ENCODE measurements at places on chromosomes 13 and 19. TPM values are rescaled to one million over a fixed set of nuclear protein-coding genes. Genes with fewer than 3 reads are reported as not detected.

GRCh38 chr19:10110076-10110971 is 1.2 kb upstream of the P2RY11 start:
- DNase-seq: no peak

- no peak for DNase-seq
Observed at GRCh38 chr13:26967119-26968038, 204.2 kb downstream of the USP12 start.

DNA sequence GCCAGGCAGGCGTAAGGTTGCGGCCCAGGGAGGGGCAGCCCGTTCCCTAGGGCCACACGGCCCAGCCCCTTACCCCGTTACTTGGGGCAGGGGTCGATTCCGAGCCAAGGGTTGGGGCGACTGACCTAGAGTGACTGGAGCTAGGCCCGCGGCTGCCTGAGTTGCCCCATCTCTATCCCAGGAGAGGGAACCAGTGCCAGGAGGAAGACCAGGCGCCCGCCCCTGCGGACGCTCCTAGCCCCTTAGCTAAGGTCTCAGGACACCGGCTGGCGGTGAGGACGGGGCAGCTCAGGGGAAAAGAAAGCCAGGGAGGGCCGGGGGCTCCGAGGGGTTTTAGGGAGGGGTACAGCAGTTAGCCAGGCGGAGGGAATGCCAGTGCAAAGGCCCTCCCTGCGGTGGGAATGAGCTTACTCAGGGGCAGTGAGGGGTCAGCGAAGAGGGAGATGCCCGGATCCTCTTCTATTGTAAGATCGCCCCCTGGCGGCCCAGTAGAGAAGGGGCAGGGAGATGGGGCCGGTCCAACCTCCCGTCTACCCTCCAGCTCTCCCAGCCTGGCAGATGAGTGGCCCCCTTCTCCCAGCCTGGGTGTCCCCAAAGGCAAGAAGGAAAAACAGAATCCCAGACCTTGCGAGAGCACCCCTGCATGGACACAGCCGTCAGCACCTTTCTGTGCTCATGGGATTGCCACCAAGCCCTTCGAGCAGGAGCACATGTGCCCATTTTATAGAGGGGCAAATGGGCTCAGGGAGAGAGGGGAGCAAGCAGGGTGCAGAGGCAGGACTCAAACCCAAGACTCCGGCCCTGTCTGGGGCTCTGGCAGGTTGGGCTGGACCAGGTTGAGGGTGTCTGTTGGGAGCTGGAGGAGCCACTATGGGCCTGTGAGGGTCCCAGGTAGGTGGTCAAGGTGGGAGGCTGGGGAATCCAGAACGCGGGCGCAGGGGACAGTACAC is 16.3 kb downstream of the CILP2 start:
- DNase-seq: no peak

GRCh38 chr19:48548253-48548911 is 3.6 kb upstream of the SULT2B1 start:
- DNase-seq: no peak

GRCh38 chr13:40494513-40494912 is 171.9 kb downstream of the FOXO1 start:
- no peak for DNase-seq

DNA sequence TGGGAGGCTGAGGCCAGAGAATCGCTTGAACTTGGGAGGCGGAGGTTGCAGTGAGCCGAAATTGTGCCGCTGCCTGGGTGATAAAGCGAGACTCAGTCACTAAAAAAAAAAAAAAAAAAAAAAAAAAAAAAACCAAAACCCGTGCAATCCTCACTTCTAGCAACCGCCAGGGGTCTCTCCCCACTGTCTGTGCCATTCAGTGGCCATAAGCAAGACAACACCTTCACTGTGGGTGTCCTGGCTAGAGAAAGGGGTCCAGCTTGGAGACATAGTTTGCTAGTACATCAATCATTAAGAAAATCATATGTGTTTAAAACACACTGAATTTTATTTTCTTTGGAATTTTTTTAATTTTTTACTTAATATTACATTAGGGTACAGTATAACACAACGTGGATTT is 68.2 kb downstream of the RASL11A start:
- no peak for DNase-seq

- no peak for DNase-seq
Observed at GRCh38 chr13:50220938-50221337, 205.7 kb downstream of the KCNRG start.

DNA sequence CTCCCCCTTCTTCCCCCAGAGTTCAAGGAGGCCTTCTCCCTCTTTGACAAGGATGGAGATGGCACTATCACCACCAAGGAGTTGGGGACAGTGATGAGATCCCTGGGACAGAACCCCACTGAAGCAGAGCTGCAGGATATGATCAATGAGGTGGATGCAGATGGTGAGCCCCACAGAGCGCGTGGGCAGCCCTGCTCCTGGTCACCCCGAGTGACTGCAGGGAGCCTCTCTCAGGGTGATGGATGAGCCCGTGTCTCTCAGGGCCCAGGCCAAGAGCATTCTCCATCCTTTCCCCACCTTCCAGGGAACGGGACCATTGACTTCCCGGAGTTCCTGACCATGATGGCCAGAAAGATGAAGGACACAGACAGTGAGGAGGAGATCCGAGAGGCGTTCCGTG is 7.0 kb downstream of the CALM3 start:
- no peak for DNase-seq

PGLYRP2 gene
- not detected for total RNA-seq

DNA sequence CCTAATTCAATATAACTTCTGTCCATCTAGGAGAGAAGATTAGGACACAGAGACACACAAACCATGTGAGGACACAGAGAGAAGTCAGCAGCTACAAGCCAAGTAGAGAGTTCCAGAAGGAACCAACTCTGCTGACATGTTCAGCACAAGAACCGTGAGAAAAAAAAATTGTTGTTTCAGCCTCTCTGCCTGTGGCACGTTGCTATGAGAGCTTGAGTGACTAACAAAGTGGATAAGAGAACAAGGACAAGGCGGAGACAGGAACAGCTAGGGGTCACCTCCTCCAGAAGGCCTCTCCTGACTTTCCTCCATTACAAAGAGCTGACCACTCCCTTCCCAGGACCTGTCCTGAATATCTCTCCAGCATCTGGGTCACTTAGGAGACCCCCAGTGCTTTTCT is 5.6 kb upstream of the SIGLEC12 start:
- no peak for DNase-seq

CACNG8 gene
- total RNA-seq: under 0.01 TPM

DNA sequence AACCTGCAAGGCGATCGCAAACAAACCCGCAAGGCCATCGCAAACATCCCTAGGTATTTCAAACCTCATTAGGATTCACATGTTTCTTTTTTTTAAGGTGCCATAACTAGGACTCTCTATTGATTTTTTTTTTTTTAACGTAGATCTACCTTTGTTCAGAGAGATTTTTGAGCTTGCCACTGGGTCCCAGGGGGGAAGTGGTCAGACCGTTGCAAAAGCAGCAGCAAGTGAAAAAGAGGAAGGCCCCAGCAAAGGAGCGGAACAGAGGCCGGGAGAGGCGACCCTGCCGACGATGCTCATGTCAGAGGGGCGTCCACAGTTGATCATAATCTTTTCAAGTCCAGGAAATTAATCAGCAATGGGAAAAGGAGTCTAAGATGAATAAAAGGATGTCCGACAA is 32.7 kb upstream of the FLT1 start:
- DNase-seq: no peak

PPM1N gene
- 0.17 TPM for total RNA-seq

TMEM150B gene
- not detected for total RNA-seq

ZNF571 gene
- 1.4 TPM for total RNA-seq

- DNase-seq: no peak
Observed at GRCh38 chr19:38701455-38702063, 42.7 kb downstream of the CAPN12 start.

YJEFN3 gene
- 0.51 TPM for total RNA-seq

LAMP1 gene
- total RNA-seq: 195 TPM

FUT3 gene
- total RNA-seq: 5.4 TPM

GRCh38 chr13:112685896-112686295 is 3.9 kb upstream of the ATP11A start:
- DNase-seq: no peak

DNA sequence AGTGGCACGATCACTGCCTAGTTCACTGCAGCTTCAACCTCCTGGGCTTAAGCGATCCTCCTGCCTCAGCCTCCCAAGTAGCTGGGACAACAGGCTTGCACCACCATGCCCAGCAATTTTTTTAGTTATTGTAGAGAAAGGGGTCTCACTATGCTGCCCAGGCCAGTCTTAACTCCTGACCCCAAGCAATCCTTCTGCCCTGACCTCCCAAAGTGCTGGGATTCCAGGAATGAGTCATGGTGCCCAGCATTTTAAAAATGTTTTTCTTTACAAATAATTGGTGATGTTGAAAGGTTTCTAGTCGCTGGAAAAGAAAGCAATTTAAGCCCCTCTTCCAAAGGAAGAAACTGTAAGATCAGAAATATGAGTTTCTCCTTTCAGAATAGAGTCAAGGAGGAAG is 19.4 kb downstream of the DYRK1B start:
- DNase-seq: no peak

COMP gene
- total RNA-seq: not detected

GRCh38 chr13:110869805-110870706 is 44.8 kb downstream of the ANKRD10 start:
- peak; percentile 99 for DNase-seq

GRCh38 chr13:112958127-112958989 is 10.7 kb upstream of the MCF2L start:
- no peak for DNase-seq

DNA sequence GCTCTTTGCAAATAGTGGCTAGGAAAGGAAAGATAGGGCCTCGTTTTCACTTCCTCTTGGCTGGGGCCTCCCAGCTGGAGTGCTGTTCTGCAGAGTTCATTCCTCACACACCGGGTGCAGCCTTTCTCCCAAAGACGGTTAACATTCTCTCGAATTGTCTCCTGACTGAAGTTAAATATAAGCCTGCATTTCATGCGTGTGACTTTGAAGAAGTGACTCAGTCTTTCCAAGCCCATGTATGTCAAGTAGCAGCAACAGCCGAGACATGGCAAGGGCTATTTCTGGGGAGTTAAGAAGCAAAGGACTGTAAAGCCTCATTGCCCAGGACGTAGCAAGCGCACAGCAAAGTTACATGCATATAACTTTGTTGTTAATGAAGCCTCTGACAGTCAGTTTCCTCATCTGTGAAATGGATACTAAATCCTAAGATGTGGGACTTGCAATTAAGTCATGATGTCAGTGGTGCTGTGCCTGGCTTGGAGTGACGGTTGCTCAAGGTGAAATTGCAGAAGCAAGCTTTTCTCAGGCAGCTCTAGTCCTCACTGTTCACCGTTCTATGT is 502.4 kb downstream of the MYO16 start:
- DNase-seq: no peak

Measured in epithelial cell of proximal tubule (primary cell).